Neural crest cell (in vitro differentiated cells): ENCODE measurements at places on chromosomes 5 and 9.

GRCh38 chr9:19441730-19442129 lies 32.9 kb downstream of the ACER2 start:
- DNase-seq: no peak

DNA sequence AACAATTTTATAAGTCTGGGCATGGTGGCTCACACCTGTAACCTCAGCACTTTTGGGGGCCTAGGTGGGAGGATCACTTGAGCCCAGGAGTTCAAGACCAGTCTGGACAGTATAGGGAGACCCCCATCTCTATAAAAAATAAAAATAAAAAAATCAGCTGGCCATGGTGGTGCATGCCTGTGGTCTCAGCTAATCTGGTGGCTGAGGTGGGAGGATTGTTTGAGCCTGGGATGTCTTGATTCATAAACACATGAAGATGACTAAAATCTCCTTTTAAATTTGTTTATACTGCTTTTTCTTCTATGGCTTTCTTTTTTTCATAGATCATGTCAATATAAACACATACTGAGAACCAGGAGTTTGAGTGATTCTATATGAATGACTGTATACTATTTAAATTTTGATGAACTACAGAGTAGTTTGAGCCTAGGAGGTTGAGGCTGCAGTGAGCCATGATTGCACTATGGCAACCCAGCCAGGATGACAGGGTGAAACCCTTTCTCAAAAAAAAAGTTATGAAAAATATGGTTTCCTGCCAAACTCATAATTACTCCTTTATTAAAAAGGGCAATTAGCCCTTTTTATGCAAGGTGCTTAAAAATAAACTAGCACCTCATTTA lies 14.2 kb downstream of the RIC1 start:
- no peak for DNase-seq

DNA sequence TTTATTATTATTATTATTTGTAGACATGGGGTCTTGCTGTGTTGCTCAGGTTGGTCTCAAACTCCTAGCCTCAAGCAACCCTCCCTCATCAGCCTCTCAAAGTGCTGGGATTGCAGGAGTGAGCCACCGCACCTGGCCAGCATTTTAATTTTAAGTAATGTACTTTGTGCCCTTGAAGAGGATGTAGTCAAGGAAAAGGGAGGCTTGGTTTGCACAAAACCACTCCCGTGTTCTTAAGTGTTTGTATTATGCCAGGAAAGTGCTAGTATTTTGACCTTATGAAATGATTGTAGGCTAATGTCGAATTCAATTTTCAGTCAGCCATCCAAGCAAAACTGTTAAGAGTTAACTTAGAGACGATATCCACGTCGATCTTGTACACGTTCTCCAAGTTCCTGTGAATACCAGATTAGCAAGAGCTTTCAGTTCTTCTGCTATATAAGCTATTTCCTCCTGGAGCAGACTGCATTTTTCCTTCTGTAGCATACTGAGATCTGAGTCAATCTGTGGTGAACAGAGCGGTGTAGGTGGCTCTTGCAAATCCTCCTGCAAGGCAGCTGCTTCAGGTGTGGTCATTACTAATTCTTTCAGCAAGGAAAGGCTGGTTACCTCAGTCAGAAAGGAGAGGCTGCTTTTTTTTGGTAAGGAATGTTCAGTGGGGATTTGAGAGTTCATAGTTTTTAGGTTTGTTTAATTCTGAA lies 23.7 kb downstream of the CCDC171 start:
- DNase-seq: no peak

- no peak for DNase-seq
These were observed 66.8 kb downstream of the PTPDC1 start for GRCh38 chr9:94150890-94151650.

DNA sequence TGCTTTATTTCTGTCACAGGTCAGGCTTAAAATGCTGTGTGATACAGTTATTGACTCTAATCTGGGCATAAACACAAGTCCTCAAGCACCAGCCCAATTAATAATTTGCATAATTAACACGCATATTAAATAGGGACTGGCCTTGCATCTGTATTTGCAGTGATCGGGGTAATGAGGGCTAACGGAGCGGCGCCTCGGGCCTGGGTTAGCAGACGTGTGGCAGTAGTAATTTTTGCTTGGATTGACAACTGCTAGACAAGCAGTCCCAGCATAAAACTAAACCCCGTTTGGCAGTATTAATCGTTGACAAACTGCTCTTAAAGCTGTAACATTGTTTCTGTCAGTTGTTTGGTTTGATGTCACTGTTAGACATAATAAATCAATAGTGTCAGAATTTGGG lies 109.2 kb downstream of the PBX3 start:
- DNase-seq: no peak

DNA sequence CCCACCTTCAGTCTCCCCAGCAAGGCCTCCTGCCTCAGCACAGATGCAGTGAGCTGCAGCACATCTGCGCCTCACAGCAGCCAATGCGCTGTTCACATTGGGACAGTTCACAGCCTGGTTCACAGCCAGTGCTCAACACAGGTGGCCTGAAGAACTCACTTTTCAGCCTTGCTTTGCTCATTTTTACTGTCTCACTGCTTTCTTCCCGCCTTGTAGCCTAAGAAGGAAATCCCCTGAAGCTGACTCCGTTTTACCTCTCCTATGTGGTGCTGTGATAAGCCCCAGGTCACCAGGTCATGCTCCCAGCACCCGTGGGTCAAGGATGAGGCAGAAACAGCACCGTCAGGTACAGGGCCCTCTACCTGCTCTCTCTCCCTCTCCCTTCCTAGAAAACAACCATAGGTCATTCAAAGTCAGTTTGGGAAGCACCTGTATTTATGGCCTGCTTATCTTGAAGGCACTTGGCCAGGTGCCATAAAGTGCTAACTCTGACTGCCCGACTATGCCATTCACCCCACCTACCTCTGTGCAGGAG lies 1.1 kb downstream of the GCNT4 start:
- DNase-seq: no peak

DNA sequence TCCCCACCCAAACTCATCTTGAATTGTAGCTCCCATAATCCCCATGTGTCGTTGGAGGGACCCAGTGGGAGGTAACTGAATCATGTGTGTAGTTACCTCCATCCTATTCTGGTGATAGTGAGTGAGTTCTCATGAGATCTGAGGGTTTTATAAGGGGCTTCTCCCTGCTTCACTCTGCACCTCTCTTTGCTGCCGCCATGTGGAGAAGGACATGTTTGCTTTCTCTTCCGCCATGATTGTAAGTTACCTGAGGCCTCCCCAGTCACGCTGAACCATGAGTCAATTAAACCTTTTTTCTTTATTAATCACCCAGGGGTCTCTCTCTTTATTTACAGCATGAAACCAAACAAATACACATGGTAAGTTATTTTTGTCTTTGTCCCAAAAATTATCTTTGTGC lies 726.1 kb downstream of the CDH18 start:
- DNase-seq: no peak

DNA sequence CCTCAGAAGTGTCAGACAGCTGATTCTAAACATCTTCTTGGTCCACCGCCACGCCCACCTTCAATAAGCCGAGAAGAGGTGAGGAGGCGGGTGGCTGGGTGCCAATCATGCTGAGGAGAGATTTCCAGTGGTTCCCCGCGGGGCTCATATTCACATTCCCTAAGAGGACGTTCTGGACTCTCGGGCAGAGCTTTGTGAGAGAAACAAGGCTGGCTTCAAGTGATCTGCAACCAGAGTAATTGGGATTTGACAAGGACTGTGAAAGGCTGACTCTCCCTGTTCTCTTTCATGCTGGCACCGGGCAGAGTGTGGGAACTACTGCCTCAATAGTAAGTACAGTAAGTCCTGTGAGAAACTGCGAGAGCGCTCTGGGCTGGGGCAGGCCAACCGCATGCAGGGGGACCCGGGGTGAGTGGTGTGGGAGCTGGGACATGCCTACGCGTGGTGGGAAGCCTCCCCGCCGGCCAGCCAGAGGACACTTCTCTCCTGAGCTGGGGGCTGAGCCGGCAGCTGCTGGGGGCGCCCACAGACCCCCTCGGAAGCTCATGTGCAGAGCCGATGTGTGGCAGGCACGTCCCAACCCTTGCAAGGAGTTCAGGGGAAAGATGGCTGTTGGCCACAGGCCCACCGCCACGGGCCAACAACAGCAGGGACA lies 110.9 kb downstream of the LIFR start:
- no peak for DNase-seq

DNA sequence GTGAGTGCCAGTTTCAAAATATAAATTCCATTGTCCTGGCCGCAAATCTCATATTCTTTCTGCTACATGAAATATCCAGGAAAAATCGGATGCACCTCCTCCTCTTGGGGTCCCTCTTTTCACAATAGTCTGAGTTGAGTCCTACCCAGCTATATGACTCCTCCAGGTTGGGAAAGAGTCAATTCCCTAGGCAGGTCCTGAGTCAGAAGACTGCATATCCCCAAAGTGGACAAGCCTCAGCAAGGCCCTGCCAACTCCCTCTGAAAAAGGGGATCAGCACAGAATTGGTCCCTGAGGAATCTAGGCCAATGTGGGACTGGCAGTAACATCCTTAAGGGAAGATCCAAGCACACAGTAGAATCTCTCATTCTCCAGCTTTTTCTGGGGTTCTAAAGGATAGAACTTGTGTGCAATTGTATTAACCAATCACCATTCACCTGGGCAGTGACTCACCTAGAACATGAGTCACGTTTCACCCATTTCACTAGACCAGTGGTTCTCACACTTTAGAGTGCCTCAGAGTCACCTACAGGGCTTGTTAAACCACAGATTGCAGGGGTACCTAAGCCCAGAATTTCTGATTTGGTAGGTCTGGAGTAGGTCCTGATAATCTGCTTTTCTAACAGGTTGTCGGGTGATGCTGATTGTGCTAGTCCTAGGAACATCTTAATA lies 44.7 kb upstream of the TMEM215 start:
- DNase-seq: no peak

DNA sequence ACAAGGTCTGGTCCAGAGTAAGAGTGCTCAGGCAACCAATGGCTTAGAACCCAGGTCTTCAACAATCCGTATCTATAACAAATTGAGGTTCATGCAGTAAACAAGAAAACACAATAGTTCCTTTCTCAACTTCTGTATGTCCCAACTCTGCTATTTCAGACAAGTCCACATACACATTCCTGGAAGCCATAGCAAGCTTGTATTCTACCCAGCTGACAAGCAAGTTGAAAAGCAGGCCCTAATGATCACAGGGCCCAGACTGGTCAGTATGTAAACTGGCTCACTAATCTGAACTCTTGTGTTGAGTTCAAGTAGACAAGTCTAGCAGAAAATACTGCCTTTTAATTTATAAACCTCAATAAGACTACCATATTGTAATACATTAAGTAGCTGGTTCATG lies 26.9 kb downstream of the FNIP1 start:
- no peak for DNase-seq

GRCh38 chr9:95584176-95584575 lies 67.4 kb upstream of the PTCH1 start:
- no peak for DNase-seq

DNA sequence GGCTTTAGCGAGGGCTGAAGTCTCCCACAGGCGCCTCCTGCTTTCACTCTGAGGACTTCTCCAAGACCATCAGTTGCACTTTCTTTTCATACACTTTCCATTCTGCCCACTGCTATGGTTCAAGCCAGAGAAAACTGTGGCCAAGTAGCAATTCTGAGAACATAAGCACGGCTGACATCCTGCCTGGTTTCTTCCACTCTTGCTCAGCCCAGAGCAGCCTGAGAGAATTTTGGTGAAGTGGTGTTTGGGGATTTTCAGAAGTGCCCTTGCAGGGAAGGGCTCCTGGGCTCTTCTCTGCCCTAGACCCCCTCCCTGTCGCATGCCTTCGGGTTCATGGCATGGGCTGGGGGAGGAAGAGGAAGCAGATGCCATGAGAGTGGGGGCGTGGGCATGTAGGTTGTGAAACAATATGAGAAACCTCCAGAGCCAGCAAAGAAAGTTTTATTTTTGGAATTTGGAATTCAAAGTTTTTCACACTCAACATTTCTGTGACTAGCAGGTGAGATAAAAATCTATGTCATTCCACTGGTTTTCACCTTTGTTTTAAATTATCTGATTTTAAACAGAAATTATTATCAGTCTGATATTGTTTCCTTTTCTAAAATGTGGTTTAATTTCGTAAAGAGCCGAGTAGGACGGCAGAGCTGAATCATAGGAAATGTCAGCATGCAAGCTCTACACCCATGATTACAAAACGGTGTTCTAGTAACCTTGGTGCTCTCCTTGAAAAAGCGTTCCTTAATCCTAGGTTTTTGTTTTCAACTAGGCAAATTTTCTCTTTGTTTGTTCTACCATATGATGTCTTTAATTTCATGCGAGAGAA lies 27.8 kb upstream of the TNFSF8 start:
- DNase-seq: no peak

GRCh38 chr5:122490718-122491117 lies 178.7 kb downstream of the SNCAIP start:
- DNase-seq: no peak

DNA sequence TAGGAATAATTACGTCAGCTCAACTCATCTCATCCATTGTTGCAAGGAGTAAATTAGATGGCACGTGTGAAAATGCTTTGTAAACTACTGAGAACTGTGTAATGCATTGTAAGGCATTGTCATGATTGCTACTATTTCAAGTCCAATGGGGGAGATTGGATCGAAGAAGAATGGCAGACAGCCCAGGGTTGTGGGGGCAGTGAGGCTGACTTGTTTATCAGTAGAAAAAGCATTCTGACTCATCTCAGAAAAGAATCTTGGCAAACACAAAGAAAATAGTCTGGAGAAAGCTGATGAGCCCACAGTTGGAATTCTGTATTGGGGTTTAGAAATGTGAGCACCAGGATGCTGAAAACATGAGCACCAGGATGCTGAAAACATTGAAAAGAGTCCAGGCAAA lies 28.0 kb upstream of the DAP start:
- no peak for DNase-seq

- no peak for DNase-seq
These were observed 1032.7 kb downstream of the NR2F1-AS1 start for GRCh38 chr5:92548346-92548745.

- DNase-seq: peak; percentile 52
These were observed 52.2 kb upstream of the DAB2IP start for GRCh38 chr9:121598965-121599871.

DNA sequence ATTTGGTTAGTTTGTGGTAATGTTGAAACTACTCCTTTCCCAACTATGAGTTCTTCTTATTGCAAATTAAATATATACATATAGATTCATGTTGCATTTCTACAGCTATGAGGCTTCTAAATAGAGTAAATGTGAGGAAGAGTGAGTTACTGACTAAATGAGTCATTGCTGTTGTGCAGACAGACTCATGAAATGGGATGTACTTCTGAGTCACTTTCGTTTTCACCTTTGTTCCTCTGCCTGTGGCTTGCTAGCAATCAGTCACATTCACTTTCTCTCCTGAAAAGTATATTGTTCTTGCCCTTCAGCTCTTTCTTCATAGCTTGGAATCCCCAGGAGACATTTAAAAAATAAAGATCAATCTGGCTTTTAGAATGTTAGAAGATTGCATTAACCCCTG lies 295.5 kb upstream of the SMC2 start:
- DNase-seq: no peak

DNA sequence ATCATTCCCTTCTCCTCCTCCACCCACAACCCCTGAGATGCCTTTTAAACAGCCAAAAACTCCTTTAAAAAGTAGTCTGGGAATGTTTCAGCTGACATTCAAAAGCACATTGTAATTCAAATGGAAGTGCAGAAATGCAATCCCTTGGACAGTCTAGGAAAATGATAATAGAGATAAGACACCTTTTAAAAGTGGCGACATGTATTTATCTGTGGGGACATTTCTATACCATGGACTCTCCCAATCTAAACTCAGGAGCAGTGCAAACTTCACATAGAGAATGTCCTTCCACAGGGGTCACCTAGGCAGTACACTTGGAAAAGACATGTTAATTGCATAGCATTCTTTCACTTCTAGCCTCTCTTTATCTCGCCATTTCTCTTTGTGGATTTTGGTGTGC lies 33.0 kb downstream of the TRIM32 start:
- DNase-seq: no peak
